ENCODE measurements at places on chromosomes 5 and 9. TPM values are rescaled to one million over a fixed set of nuclear protein-coding genes. Genes with fewer than 3 reads are reported as not detected.

DNA sequence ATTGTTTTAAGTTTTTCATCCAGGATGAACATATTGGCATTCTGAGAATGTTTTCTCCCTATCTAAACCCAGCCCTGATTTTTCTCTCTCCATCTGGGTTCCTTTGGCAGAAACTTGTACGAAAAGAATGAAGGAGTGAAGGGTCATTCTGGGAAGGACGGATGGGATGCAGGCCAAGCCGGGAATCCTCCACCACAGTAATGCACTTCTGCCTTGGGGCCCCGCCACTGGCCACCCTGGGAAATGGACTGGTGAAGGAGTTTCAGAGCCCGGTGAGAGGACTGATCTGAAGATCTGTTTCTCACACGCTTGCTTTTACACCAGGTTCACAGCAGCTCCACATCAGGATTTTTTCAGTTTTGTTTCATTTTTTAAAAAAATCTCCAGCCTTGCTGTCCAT lies 554.8 kb downstream of the BNC2 start:
- H3K27ac ChIP-seq = no peak overlapping the region
- no peaks in the 10 kb centered on the region for H3K36me3 ChIP-seq
- no peak for DNase-seq
- no peaks in the 10 kb centered on the region for H3K4me1 ChIP-seq
- H3K4me3 ChIP-seq = no peak overlapping the region

DNA sequence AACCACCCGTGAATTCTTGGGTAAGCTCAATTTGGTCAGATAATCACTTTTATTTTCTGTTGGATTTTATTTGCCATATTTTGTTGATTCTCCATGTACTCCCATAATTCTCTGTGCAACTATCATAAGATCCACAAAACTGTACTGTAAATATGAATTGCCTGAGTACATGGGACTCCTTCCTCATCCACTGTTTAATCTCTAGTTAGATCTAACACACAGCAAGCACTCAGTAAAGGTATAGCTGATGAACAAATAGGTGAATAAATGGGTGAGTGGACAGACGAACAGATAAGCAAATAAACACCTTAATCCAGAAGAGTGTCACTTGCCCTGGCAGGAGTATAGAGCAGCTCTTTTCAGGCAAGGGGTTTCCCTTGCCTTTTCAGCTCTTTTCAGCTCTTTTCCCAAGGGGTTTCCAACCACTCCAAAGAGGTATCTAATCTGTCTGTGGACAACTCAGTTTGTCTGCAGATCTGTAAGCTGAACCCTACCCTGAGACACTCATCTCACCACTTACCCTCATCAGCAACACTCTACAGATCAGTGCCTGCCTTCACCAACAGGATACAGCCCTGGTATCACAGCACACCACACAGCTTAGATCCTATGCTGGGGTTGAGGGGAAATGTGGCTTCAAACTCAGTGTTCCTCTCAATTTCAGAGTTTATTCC lies 51.2 kb downstream of the SIL1 start:
- H3K27ac ChIP-seq = no peak overlapping the region
- H3K4me3 ChIP-seq = no peak overlapping the region
- peaks cover 5% of the 10 kb centered on the region for H3K36me3 ChIP-seq
- DNase-seq = no peak
- H3K4me1 ChIP-seq = peaks cover 33% of the 10 kb centered on the region

The EGFL7 gene
- total RNA-seq = 2.6 TPM

The SHOC1 gene
- total RNA-seq = not detected

DNA sequence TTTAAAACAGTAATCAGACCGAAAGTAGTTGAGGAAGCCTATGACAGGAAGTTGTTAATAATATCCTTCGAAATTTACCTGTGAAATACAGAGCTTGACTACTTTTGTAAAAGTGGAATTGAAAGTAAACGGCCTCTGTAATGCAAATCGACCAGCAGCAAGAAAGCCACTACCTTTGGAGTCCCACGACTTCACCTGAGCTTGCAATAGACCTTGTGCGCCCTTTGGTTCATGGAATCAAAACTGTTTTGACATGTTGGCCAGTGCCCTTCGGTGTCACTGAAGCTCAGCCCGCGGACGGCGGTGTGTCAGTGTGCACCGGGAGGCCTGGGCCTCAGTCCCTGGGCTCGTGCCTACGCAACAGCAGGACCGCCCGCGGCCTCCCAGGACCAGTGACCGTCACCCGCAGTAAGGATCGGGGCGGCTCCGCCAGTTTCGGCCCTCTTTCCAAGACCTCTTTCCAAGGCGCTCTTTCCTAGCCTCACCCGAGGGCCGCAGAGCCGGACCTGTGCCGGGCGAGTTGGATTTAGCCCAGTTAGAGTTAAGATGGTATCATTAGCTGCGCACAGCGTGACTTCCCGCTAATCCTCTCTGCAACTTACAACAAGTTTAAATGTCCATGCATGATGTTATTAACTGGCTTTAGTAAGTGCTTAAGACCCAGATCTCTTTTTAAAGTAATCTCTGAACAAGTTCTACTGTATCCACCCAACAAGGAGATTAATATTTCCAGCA lies 223.3 kb downstream of the MEF2C start:
- peaks cover 3% of the 10 kb centered on the region for H3K36me3 ChIP-seq
- peaks cover 52% of the 10 kb centered on the region for H3K27me3 ChIP-seq
- H3K4me1 ChIP-seq = peaks cover 13% of the 10 kb centered on the region
- DNase-seq = no peak
- peak overlapping the region; percentile 52 for H3K4me3 ChIP-seq

- H3K27ac ChIP-seq = no peak overlapping the region
- peaks cover 1% of the 10 kb centered on the region for H3K27me3 ChIP-seq
- no peak overlapping the region for H3K4me3 ChIP-seq
- DNase-seq = no peak
- H3K4me1 ChIP-seq = no peaks in the 10 kb centered on the region
Measured at GRCh38 chr5:172740428-172741205, 30.4 kb downstream of the DUSP1 start.

The GABBR2 gene
- not detected for total RNA-seq

The NAA35 gene
- total RNA-seq = 31.3 TPM

DNA sequence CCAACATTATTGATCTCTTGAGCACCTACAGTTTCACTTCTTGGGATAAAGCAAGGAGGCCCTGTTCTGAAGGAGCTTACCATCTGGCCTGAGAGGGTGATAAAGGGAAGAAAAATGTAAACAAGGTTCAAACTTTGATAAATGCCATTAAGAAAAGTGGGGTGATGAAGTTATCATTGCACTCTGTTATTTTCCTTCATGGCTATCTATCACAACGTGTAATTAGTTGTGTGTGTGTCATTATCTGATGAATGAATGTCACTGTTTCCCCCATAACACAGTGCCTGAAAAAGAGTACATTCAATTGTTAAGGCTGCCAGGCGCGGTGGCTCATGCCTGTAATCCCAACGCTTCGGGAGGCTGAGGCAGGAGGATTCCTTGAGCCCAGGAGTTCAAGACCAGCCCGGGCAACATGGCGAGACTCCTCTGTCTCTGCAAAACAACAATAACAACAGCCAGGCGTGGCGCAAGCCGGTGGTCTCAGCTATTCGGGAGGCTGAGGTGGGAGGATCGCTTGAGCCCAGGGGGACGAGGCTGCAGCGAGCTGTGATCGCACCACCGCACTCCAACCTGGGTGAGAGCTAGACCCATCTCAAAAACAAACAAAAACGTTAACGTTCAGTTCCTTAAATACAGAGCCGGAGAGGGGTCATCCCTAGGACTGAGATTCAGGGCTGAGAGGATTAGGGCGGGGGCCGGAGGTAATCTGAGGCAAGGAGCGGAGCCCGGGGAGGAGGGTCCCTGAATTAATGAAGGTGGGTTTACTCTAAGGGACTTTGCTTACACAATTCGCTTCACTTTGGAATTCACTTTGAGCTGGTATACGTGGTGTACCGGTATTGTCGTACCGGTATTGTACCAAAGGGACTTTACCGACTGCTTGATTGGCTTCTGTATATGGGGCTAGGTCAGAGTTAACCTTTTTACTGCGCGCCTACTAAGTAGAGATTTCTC lies 917 bp downstream of the NHP2 start:
- peak overlapping the region; percentile 83 for H3K27ac ChIP-seq
- H3K4me1 ChIP-seq = peaks cover 33% of the 10 kb centered on the region
- peak overlapping the region; percentile 93 for H3K4me3 ChIP-seq
- H3K36me3 ChIP-seq = peaks cover 52% of the 10 kb centered on the region
- H3K27me3 ChIP-seq = no peaks in the 10 kb centered on the region

- H3K27ac ChIP-seq = no peak overlapping the region
- H3K4me1 ChIP-seq = no peaks in the 10 kb centered on the region
- no peaks in the 10 kb centered on the region for H3K36me3 ChIP-seq
- no peak for DNase-seq
Measured at GRCh38 chr5:124467745-124468144, 278.7 kb downstream of the ZNF608 start.

The MARVELD2 gene
- 0.16 TPM for total RNA-seq

GRCh38 chr5:186091-187041 lies 4.9 kb upstream of the LRRC14B start:
- no peak overlapping the region for H3K4me3 ChIP-seq
- no peak for DNase-seq
- H3K4me1 ChIP-seq = peaks cover 8% of the 10 kb centered on the region
- peaks cover 8% of the 10 kb centered on the region for H3K27me3 ChIP-seq

The EFNA5 gene
- total RNA-seq = 0.32 TPM

The SPATA31C2 gene
- not detected for total RNA-seq

DNA sequence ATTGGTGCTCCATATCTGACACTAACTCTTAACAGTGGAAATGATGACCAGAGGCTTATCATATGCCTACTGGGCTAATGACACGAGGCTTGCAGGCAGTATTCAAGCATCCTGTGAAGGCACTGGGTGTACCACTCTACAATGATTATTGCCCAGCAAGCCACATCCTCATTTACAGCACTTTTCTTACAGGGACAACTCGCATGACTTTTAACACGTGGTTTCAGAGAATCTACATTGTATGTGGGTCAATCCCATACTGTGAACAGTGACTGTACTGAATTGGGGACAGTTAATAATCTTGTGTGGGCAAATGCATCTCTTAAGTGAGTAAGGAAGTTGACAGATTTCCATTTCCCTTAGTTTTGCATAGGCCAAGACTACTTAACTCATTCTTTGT lies 260.0 kb downstream of the TRPM3 start:
- H3K36me3 ChIP-seq = no peaks in the 10 kb centered on the region
- H3K4me1 ChIP-seq = no peaks in the 10 kb centered on the region
- DNase-seq = no peak
- no peak overlapping the region for H3K4me3 ChIP-seq
- no peak overlapping the region for H3K27ac ChIP-seq

The KCNIP1 gene
- not detected for total RNA-seq

- no peaks in the 10 kb centered on the region for H3K27me3 ChIP-seq
- H3K36me3 ChIP-seq = no peaks in the 10 kb centered on the region
- no peak overlapping the region for H3K27ac ChIP-seq
- no peak for DNase-seq
- H3K4me1 ChIP-seq = no peaks in the 10 kb centered on the region
Measured at GRCh38 chr5:54093081-54093492, 217.3 kb downstream of the ARL15 start.

The GFPT2 gene
- total RNA-seq = not detected

GRCh38 chr5:54628050-54628449 lies 110.5 kb downstream of the SNX18 start:
- H3K36me3 ChIP-seq = no peaks in the 10 kb centered on the region
- H3K27me3 ChIP-seq = peaks cover 4% of the 10 kb centered on the region
- H3K27ac ChIP-seq = no peak overlapping the region
- H3K4me3 ChIP-seq = no peak overlapping the region
- peaks cover 4% of the 10 kb centered on the region for H3K4me1 ChIP-seq
- no peak for DNase-seq

- peaks cover 6% of the 10 kb centered on the region for H3K4me1 ChIP-seq
- no peaks in the 10 kb centered on the region for H3K27me3 ChIP-seq
- H3K4me3 ChIP-seq = no peak overlapping the region
- peaks cover 7% of the 10 kb centered on the region for H3K36me3 ChIP-seq
- no peak overlapping the region for H3K27ac ChIP-seq
Measured at GRCh38 chr9:95032580-95033341, 284.7 kb downstream of the FANCC start.

DNA sequence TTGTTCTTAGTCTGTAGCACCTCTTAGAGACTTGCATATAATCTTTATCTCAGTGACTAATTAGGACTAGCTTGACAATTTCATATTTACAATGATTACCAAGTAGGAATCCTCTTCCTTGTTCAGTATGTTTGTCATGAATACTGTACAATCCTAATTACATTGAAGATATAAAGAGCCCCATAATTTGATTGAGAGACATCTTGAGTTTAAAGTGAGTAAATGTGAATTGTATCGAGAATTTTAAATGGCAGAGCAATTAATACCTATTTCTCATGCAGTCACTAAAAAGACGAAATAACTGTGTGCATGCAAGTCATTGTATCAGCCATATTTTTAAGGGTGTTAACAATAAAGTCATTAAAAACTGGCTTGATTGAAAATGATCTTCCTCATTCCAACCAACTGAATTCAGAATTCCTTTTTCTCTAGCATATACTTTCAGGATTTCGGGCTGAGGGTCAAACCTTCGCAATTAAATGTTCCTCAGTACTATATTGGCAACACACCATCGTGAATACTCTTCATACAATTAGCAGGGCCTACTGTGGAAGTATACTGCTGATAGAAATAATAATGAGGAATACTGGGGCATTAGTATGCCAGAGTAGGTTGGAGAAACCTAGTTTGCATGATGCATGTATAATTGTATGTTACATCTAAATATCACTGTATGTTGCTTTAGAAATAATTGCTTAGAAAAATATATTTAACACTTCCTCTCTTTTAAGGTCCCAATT lies 284.7 kb upstream of the TMEM161B start:
- no peak for DNase-seq
- no peak overlapping the region for H3K27ac ChIP-seq
- no peaks in the 10 kb centered on the region for H3K36me3 ChIP-seq
- H3K4me3 ChIP-seq = no peak overlapping the region
- peaks cover 4% of the 10 kb centered on the region for H3K4me1 ChIP-seq

The CTXN3 gene
- not detected for total RNA-seq

The GARNL3 gene
- total RNA-seq = 1.9 TPM

- no peak overlapping the region for H3K4me3 ChIP-seq
- peak overlapping the region; percentile 93 for H3K27ac ChIP-seq
- no peaks in the 10 kb centered on the region for H3K27me3 ChIP-seq
- peaks cover 65% of the 10 kb centered on the region for H3K36me3 ChIP-seq
- H3K4me1 ChIP-seq = peaks cover 73% of the 10 kb centered on the region
Measured at GRCh38 chr5:100840370-100840769, 62.7 kb downstream of the ST8SIA4 start.

The NFX1 gene
- 37.2 TPM for total RNA-seq

The IL5 gene
- total RNA-seq = 113 TPM

- H3K36me3 ChIP-seq = no peaks in the 10 kb centered on the region
- no peak overlapping the region for H3K4me3 ChIP-seq
- DNase-seq = no peak
- H3K4me1 ChIP-seq = no peaks in the 10 kb centered on the region
- H3K27me3 ChIP-seq = no peaks in the 10 kb centered on the region
Measured at GRCh38 chr9:103355000-103355399, 359.9 kb downstream of the CYLC2 start.

Measured in activated T-helper 2 cell treated with anti-CD3 and anti-CD28 coated beads, Interferon-gamma antibody, Interleukin-2, Interleukin-4, amounts not matched to agents 10 μg/mL and 5 μg/mL and 100 μg/mL, durations not matched to agents 14 hours and 24 hours and 36 hours (primary cell).